Fibroblast of the conjunctiva (primary cell): ENCODE measurements at places on chromosomes 4 and X.

DNA sequence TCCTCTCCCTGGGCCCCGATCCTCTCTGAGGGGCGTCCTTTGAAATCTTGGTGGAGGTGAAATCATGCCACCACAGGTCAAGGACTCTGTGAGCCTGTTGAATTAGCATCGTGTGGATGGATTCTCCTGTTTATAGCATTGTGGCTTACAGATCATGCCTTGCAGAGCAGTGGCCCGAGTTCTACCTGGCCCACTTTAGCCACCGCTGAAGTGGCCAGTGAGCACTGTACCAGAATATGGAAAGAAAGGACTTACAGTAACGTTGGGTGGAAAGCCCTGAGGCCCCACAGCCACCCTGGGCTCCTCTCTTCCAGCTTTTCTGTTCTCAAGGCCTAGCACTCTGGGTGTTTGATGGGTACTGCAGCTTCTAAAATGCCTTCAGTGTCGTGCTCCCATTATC, 35.3 kb downstream of the NPFFR2 start:
- no peak for DNase-seq

- DNase-seq = peak; percentile 55
Observed at GRCh38 chr4:55554453-55555030, 7.8 kb upstream of the CLOCK start.

- DNase-seq = no peak
Observed at GRCh38 chr4:8159537-8160232, 1.1 kb upstream of the ABLIM2 start.

DNA sequence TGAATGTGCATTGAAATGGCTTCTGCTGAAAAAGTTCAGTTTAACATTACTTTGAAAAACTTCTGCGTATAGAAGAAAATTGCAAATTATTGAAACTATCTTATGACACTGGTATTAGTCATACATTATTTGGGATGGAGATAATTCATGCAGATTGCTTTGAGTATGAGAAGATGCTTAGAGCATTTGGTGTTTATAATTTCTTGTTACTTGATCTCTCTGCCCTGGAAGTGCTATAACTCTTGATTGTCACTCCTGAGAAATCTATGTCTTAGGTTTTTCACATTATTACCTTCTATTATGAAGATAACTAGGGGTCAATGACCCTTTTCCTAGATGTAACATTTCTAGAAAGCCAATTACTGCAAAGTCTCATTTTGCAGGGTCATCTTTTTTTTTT, 36.4 kb downstream of the TMEM131L start:
- DNase-seq = no peak

DNA sequence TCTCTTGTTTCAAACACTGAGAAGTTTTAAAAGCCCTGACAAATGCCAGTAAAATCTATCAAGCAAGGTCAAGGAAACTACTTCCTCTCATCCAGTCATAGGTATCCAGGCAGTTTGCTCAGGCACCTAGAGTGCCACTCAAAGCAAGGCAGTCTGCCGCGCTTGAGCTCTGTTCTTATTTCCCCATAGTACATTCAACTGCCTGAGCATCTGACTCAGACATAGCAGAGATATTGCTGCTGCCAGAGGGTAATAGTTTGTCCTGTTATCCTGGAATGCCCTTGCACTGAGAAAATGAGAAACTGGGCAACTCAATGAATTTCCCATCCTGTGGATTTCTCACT, 16.1 kb upstream of the ATP8A1 start:
- no peak for DNase-seq

- no peak for DNase-seq
Observed at GRCh38 chrX:6986915-6987314, 160.6 kb upstream of the STS start.

- no peak for DNase-seq
Observed at GRCh38 chr4:133641191-133641590, 492.1 kb downstream of the PCDH10 start.

GRCh38 chr4:140153419-140153717, 616 bp downstream of the MAML3 start:
- DNase-seq = no peak

DNA sequence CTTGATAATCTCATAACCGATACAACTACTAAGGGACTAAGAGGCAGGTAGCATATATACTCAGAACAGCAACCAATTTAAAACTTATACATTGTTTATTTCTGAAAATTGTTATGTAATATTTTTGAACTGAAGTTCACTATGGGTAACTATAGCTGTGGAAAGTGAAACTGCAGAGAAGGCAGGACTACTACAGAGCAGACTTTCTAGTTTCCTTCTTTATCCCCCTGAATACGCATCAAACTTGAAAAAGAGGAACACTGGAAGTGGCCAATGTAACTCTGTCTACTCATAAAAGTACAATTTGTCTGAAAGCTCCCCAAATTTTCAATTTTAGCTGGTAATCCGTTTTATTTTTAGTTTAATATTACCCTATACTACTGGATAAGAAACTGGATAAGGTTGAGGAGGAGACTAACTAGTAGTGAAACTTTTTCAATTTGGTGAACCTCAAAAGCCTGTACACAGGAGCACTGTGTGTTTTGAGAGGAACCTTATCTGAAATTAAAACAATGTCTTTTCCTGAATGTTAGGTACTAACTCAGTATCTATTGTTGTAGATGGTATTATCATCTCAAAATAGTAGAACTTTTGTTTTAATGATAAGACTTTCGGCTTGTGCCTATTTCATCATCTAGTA, 225.8 kb downstream of the GABRG1 start:
- no peak for DNase-seq

DNA sequence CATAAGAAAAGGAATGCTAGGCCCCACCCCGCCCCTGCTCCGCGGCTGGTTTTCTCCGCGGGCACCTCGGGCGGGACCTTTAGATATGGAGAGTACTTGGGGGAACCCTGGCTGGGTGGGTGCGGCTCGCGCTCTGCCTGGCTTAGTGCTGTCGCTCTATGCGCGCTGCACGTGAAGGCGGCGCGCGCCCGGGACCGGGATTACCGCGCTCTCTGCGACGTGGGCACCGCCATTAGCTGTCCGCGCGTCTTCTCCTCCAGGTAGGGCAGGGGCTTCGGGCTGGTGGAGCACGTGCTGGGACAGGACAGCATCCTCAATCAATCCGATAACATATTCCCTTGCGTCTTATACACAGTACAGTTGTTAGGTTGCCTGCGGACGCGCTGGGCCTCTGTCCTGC, 56.0 kb downstream of the MAGEB10 start:
- no peak for DNase-seq

GRCh38 chr4:67721770-67722597, 21.0 kb upstream of the UBA6 start:
- DNase-seq = no peak

- DNase-seq = no peak
Observed at GRCh38 chrX:152895724-152896420, 2.0 kb upstream of the ZNF185 start.

GRCh38 chr4:145860897-145861296, 77.7 kb downstream of the ZNF827 start:
- no peak for DNase-seq

GRCh38 chr4:155900381-155900780, 3.1 kb upstream of the TDO2 start:
- no peak for DNase-seq

- no peak for DNase-seq
Observed at GRCh38 chr4:185480016-185480732, 8.6 kb upstream of the CCDC110 start.

DNA sequence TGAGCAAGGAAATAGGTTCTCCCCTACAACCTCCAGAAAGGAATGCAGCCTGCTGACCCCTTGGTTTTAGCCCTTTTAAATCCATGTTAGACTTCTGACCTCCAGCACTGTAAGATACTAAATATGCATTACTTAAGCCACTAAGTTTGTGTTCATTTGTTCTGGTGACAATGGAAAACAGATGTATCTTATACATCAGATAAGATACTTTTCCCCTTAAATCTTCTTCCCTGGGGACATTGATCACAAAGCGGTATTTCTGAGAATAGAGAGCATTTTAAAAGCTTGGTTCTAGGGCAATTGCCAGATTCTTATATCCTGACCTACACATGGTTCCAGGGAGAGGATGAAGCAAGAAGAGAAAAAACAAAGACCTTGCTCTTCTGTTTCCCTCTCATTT, 6.5 kb upstream of the TMEM184C start:
- DNase-seq = peak; percentile 77

DNA sequence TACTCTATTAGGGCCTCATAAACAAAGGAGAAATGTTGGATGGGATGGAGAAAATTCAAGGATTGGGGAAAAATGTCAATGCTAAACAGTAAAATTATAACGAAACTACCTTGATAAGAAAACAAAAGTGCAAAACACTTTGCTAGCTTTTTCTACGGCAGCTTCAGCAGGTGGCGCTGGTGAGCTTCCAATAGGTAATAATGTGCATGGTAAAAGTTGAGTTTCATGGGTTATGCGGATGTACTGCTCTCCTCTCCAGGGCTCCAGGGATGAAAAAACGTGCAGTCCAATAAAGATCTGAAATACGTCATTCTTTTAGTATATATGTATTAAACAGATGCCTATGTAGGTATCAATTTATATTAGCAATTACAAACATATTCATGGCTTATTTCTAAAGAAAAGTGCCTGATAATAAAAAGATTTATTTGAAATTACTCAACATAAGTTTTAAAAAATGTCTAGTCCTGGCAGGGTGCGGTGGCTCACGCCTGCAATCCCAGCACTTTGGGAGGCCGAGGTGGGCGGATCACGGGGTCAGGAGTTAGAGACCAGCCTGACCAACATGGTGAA, 239.6 kb downstream of the GRXCR1 start:
- DNase-seq = peak; percentile 31

DNA sequence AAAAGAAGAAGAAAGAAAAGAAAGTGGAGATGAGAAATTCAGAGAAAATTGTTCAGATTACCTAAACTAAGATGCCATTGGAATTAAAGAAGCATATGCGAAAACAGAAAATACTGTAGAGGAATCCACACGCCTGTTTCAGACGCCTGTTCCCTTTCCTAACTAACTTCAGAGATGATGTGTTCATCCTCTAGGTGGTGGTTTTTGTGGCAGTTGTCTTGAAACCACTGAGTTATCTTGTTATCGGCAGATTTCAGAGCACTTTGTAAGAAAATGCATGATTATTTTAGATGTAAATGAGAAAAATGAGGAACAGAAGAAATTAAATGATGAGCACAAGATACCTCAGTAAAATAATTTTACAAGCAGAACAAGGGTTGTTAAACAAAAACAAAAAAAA, 48.3 kb downstream of the FUNDC1 start:
- no peak for DNase-seq
